Stimulated activated CD8-positive, alpha-beta memory T cell treated with anti-CD3 and anti-CD28 coated beads, Interleukin-4, amount 100 ng/mL, for 4 hours (primary cell): ENCODE measurements at places on chromosomes 3 and 15.

- DNase-seq: no peak
Measured at GRCh38 chr3:127654374-127654773, 18.4 kb upstream of the ABTB1 start.

DNA sequence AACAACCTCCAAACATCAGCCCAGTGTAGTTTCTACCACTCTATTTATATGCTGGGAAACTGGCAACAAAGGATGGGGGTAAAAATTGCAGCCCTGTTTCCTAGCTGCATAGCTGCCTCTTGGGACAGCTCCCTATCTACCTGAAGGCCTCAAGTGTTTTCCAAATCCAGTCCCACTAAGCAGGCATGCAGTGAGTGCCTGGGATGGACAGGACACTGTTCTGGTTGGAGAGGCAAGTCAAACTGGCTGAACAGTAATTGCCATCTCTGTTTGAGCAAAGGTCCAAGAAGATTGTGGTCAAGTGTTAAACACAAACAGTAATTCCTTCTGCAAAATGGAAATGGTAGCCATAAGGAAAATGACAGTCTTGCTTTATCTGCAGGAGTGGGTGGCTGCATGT is 125.4 kb downstream of the FMN1 start:
- DNase-seq: no peak

DNA sequence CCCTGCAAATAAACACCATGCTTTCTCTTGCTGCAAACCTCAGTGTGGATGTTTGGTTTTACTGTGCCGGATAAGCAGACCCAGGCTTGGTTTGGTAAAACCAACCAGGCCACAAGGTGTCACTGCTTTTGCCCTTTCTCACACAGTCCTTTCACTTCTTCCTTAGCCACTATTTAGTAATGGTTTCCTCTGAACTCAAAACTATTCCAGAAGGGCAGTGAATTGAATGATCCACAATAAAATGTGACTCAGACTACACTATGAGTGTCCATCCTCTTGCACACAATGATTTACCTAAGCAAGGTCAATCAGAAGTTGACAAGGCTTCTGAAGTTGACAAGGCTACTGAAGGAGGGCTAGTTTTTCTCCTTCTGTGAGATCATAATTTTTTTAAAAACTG is 552.4 kb upstream of the CCDC54 start:
- no peak for DNase-seq

DNA sequence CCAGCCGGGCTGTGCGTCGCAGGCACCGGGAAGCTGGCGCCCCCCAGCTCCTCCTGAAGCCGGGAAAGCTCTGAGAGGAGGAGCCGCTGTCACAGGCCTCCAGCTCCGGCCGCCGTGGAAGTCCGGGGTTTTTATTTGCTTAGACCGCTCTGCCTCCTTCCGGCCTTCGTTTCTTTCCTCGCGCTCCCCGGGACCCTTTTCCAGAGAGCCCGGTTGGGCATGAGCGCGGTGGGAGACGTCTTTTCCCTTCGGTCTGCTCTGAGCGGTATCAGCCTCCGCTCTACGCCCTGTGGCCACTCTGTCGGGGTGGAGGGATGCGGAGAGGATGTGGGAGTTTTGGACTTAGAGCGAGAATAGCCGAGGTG is 559 bp downstream of the SENP5 start:
- DNase-seq: no peak

- DNase-seq: no peak
Measured at GRCh38 chr3:172515130-172515918, 7.9 kb downstream of the TNFSF10 start.

- no peak for DNase-seq
Measured at GRCh38 chr3:10517627-10518026, 12.2 kb upstream of the ATP2B2 start.

DNA sequence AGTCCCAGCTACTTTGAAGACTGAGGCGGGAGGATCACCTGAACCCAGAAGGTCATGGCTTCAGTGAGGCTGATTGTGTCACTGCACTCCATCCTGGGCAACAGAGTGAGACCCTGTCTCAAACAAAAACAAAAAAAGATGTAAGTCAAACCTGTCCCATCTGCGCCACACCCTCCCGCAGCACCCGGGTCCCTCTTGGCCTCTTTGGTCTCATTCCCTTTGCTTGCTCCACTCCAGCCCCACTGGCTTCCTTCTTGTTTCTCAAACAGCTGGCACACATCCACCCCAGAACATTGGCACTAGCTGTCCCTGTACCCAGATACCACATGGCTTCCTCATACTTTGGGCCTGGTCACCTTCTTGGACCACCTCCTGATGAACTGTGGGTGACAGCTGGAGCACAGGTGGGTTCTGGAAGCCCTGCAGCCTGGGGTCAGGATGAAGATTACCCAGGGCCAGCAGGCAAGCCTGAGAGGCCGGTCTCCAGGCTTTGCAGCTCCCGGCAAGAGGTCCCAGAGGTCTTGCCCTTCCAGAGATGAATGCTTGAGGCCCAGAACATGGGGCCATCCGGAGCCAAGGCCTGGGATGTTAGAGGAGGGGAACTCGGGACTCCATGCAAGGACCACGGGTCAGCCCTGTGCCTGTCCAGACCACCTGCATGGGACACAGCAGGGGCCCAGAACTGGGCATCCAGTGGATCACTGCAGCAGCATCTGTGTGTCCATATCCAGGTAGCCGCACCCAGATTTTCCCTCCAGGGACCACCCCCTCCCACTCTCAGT is 10.9 kb upstream of the GATA2 start:
- no peak for DNase-seq

GRCh38 chr15:75067123-75067830 is 43.9 kb downstream of the PPCDC start:
- no peak for DNase-seq

- no peak for DNase-seq
Measured at GRCh38 chr3:151371526-151371925, 13.0 kb downstream of the P2RY12 start.

GRCh38 chr15:33125894-33126537 is 68.5 kb downstream of the FMN1 start:
- DNase-seq: no peak

DNA sequence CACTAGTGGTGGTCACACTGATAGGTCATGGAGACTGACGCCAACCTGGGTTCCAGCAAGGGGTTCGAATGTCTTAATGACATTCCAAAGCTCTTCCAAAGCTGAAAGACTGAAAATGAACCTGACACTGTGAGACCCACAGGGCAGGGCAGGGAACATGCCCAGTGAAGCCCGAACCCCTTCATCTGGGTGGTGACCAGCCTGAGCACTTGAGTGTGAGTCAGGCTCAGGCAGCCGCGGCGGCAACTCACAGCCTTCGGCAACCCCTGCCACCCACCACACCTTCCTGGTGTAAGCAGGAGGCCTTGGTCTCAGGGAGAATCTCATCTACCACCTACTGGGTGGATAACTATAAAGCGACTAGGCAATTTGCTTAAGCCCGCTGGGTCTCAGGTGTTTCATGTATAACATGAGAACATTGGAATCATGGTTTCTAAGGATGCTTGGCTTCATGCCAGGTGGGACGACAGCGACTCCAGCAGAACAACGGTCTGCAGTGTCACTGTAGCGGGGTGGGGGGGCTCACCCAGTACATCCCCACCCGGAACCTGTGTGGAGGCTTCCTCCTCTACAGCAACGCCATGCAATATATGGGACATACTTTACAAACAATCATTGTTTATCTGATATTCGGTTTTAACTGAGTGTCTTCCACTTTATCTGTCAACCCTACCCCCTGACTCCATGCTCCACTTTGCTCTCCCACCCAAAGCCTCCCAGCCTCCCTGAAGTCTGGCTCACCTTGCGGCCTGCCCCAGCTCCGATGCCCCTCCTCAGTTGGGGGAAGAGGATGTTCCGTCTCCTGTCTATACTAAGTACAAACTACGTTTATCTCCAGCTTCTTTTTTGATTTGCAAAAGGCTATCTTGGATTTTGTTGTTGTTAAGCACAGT is 125.0 kb upstream of the MEF2A start:
- no peak for DNase-seq

DNA sequence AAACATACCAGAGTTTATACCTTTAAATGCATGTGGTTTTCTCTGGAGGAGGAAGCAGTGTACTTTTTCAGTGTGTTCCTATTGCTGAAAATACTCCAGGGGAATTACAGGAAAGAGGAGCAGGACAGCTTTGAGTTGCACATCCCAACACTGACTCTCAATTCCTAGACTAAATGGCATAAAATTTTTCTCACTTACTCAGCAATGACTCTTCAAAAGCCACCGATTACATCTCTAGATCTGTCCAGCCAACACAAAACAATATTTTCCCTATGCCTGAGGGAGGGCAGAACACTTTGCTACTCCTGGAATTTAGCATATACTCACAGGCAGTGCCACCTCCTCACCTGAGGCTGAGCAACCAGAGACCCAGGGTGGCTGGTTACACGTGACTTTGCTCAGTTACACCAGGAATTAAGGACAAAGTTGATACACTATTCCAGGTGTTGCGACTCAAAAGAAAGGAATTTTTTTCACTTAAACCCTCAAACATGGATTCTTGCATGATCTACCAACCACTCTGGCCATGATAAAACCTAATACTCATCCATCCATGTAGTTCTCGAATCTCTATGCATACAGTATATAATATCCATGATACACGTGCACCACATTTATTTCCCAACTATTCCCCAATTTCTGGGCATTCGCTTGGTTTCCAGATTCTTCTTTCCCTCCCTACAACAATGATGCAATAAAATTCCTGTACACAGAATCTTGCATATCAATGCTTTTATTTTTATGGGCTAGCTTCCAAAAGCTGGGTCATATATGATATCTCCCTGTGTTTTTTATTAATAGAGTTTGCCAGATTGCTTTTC is 194.6 kb downstream of the THRB start:
- DNase-seq: no peak

GRCh38 chr15:78162038-78162437 is 12.9 kb downstream of the IDH3A start:
- DNase-seq: no peak

- no peak for DNase-seq
Measured at GRCh38 chr3:161390200-161390599, 18.9 kb upstream of the SPTSSB start.

DNA sequence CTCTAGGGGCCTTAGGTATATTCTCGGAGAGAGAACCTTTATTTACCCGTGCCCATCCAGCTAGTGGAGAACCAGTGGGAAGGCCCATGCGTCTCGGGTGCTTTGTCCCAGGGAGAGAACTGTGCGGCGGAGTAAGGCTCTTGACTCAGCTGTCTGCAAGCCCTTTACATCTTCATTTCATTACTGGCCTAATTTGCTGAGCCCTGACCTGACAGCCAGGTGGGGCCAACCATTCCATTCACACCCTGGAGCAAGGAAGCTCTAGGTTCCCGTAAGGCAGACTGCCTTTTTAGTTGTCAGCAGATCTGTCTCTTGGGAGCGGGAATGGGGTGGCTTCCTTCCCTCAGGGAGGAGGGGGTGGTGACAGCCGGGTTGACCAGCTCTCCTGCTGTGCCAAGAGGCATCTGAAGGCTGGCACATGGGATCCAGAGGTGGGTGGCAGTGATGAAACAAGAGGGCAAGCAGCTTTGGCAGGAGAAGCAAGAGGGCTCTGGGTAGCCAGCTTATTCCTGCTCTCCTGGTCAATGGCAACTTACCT is 36.4 kb downstream of the SV2B start:
- no peak for DNase-seq
